ENCODE measurements at places on chromosomes 4 and X.

GRCh38 chr4:165462009-165462408 lies 83.2 kb downstream of the CPE start:
- DNase-seq, result no peak

DNA sequence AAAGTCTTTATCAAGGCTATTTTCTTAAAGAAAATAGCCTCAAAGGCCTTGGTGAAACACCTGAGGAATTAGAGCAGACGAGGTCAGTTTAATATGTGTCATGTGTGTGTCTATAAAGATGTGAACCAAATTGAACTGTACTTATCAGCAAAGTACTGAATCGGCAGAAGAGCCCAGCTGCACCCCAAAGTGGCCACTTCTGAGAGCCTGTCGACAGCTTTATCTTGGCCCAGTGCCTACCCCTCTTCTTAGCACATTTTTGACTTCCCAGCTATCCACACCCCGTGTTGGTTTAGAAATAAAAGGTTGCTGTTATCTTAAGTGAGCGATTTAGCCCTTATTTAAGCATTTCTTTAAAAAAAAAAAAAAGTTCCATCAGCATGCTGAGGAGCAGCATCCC lies 329.7 kb downstream of the FBXW7 start:
- no peak for DNase-seq

DNA sequence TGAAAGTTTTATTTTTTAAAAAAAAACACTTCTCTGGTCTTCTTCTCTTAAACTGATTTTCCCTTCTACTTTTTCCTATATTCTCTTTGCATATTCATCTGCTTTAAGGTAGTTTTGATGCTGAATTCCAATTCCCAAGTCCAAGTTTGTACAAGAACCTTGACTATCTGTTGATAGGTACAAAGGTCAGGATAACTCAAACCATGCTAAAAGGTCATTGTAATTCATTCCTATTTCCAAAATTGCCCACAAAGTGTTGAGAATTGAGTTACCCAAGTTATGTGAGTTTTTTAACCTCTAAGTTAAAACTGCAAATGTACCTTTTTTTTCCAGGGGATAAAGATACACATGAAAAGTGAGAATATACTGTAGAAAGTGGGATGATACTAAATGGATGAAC lies 46.1 kb upstream of the TMEM192 start:
- DNase-seq, result no peak

DNA sequence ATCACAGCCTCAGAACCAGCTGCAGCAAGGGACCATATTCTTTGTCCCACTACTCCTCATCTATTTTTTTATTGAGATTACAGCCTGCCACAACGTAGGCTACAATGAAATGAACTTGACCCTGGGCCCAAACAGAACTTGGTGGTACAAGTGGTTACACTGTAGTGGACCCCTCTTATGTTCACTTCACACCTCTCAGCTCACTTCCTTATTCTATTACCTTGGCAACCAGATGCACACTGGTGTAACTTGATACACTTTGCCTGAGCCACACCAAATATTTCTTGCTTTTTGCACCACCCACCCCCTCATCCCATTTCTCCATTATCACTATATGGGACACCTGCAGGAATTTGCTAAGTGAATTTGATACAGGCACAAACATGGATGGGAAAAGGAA lies 105.8 kb downstream of the CXCL13 start:
- no peak for DNase-seq

GRCh38 chr4:152189451-152190179 lies 346.3 kb downstream of the FBXW7 start:
- DNase-seq, result no peak

- DNase-seq, result no peak
Observed at GRCh38 chrX:15873566-15873965, 19.0 kb upstream of the AP1S2 start.

GRCh38 chrX:45781901-45782553 lies 581.4 kb upstream of the DIPK2B start:
- no peak for DNase-seq

- no peak for DNase-seq
Observed at GRCh38 chr4:127124919-127125318, 507.8 kb upstream of the INTU start.

GRCh38 chr4:127631420-127631819 lies 1.3 kb upstream of the INTU start:
- no peak for DNase-seq

DNA sequence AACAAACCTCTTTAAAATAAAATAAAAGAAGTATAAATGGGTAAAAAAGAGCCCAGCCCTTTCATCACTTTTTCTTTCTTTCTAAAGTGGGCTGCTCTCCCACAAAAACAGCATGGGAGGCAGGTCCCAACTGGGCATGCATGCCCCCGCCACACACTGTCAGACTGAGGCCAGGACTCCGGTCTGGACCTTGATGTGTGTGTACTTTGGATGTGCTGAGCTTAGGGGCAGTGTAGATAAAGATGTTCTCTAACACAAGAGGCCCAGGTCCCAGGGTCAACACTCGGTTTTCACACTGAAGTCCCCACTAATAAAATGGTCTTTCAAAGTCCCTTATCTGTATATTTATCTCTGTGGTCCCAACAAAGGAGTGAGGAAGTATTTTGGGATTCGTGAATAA lies 44.4 kb downstream of the ADGRA3 start:
- no peak for DNase-seq

GRCh38 chr4:181261279-181261678 lies 981.9 kb upstream of the TENM3 start:
- no peak for DNase-seq

- no peak for DNase-seq
Observed at GRCh38 chr4:183670960-183671555, 12.0 kb downstream of the TRAPPC11 start.

- no peak for DNase-seq
Observed at GRCh38 chr4:8640816-8641215, 48.3 kb downstream of the CPZ start.

DNA sequence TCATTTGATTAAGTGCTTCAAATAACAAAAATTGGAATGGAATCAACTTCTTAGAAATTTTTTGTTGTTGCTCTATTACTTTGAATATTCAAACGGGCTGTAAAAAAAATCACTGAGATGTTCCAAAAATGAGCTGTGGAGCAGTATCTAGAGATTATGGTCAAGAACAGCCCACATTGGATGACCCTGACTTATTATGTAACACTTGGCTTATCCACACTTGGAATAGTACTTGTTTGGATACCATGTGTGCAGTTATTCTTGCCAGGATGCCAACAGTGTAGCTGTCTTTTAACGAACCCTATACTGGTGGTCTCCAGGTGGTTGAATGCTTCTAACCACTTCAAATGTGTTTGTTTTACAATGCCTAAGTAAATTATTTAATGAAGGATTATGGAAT lies 64.9 kb upstream of the CAMK2D start:
- DNase-seq, result no peak

DNA sequence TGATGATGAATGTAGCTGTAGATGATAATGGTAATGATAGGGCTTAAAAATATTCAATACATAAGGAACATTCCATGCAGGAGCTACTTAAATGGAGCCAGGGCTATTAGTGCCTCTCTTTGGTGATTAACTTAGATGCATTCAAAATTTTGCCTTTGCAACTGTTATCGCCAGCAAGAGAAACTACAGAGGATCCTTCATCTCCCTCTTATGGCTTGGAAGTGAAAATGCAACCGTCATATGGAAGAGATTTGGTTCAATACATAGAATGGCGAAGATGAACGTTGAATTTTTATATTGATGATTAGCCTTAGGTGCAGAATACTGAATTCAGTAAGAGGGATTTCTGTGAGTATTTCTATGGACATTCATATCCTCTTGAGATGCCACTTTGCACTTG lies 134.5 kb upstream of the NLGN4X start:
- DNase-seq, result no peak

- no peak for DNase-seq
Observed at GRCh38 chrX:107725761-107726555, 49.6 kb downstream of the TSC22D3 start.

GRCh38 chr4:1291091-1291490 lies 1.4 kb downstream of the MAEA start:
- no peak for DNase-seq

GRCh38 chr4:31291238-31291637 lies 571.1 kb downstream of the PCDH7 start:
- no peak for DNase-seq

DNA sequence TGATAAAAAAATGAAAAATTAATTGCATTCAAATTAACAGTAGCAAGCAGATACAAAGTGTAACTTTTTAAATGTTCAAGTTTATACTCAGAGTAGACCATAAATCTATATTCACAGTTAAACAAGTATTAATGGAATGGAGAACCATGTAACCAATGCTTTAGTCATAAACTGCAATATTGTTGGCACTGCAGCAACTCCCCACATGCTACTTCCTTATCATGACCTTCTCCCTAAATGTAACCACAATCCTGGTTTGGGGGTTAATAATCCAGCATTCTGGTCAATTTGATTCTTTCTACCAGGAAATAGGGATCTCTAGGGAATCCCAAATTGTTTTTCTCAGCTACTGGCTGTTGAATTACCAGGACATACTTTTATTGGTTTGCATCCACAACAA lies 223.9 kb upstream of the DCAF8L1 start:
- DNase-seq, result no peak

DNA sequence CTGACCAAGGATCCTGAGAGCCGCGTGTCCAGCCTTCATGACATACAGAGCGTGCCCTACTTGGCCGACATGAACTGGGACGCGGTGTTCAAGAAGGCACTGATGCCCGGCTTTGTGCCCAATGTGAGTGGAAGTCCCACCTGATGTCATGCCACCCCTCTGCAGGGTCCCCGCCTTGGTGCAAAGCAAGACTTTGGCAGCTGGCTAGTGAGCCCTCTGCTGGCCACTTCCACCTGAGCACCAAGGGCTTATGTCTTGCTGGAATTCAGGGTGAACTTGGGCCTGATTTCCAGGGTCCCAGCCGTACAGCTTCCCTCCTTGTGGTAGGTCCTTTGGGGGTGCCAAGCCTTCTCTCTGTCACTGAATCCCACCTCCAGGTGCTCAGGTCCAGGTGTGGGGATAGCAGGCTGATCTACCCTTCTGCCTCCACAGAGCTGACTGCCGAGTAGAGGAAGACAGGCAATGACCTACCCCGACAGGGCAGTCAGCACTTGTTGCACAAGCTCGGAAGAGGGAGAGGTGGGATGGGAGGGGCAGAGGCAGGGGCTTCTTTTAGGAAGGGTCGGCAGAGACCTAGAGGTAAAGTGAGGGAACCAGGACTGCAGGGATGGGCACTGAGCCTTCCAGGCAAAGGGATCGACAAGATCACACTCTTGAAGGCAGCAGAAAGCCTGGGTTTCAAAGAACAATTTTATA lies 248.1 kb downstream of the EVC2 start:
- DNase-seq, result no peak

GRCh38 chr4:140291259-140291658 lies 82.2 kb upstream of the SCOC start:
- peak; percentile 10 for DNase-seq

DNA sequence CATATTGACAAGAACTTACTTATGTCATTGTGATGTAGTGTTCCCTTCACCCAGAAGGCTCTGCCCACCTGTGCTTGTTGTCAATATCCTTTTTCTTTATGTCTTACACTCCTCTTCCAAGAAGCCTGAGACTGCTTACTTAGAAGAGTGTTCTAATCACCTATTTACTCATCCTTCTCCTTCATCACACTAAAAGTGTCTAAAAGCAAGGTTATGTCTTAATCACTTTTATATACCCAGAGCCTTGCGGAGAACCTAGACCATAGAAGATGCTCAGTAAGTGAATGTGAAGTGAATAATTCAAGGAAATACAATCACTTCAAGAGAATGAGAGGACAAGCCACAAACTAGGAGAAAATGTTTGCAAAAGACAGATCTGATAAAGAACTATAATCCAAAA lies 177.6 kb upstream of the S100G start:
- no peak for DNase-seq

- DNase-seq, result no peak
Observed at GRCh38 chr4:8188085-8188484, 11.0 kb upstream of the SH3TC1 start.

- DNase-seq, result no peak
Observed at GRCh38 chrX:70128071-70128470, 5.2 kb upstream of the IGBP1 start.

DNA sequence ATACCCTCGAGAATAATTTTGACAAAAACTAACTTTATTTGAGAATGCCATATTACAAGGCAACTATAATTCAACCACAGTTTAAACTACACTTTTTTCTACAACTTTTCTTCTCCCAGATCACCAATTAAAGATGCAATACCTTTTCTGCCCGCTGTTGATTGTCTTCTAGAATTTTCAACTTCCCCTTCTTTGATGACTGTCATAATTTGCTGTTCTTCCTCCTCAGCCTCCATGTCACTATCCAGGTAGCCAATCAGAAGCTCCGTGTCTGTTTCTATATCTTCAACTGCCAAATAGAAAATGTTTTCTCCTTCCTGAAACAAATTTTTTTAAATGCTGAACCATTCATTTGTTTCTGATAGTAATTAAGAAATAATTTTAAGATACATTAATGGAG lies 101.5 kb downstream of the PRDM5 start:
- DNase-seq, result no peak

- peak; percentile 69 for DNase-seq
Observed at GRCh38 chr4:165384598-165384997, 5.8 kb downstream of the CPE start.

GRCh38 chr4:94304365-94304971 lies 38.2 kb downstream of the HPGDS start:
- DNase-seq, result no peak

GRCh38 chr4:38075370-38076152 lies 115.4 kb downstream of the PTTG2 start:
- DNase-seq, result no peak

DNA sequence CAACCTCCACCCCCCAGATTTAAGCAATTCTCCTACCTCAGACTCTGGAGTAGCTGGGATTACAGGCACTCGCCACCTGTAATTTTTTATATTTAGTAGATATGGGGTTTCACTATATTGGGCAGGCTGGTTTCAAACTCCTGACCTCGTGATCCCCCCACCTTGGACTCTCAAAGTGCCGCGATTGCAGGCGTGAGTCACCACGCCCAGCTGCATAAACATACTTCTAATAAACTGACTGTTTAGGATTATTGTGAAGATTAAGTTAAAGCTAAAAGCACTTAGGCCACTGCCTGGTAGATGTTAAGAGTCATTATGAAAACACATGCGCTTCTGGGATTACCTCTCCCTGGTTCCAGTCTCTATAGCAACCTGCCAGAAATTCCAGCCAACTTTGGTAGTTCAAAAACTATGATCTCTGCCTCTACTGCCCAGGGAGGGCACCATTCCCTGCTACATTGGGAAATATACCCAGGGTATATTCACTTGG lies 30.2 kb upstream of the GRIA3 start:
- DNase-seq, result no peak

DNA sequence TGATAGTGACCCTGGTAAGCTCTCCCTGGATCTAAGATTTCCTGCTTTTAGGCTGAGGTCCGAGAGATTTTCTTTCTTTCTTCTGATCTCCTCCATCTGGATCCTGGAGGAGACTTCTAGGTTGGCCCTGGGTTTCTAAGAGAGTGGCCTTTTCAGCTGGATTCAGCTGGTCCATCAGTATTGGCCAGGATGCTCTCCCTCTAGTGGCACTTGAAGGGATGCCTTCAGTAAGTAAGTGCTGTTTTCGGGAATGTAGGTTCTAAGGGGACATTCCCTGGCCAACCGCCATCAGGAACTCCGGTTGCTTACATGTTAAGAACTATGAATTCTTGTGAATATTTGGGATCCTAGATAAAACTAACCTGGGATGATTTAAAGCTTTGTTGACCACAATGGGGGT lies 56.9 kb downstream of the SERTM2 start:
- no peak for DNase-seq

Measured in DMS 273 treated with DMSO at 0.1 percent for 48 hours (cell line).